ENCODE measurements at places on chromosomes 5 and 9.

- no peak for DNase-seq
These were observed 47.2 kb upstream of the AGXT2 start for GRCh38 chr5:35094948-35095347.

DNA sequence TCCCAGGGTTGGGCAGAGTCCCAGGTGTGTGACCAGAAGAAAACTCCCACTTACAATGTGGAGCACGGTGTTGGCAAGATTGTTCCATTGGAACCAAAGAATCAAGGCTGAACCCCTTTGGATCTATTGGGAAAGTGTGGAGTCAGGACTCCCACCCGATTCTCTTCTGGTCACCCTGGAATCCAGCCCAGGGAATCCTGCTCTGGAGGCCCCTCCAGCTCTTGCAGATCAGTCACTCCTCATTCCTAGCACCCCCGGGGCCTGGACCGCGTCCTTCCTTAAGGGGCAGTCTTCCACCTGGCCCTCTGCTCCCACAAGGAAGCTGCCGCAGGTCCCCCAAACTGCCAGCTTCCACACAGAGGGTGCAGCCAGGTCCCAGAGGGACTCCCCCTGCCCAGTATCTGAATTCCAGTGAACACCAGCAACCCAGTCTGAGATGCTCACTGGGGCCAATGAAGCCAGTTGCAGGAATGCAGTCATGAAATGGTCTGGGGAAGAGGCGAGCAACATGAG is 170.1 kb downstream of the GADD45G start:
- DNase-seq = no peak

GRCh38 chr9:104448036-104448435 is 56.0 kb upstream of the OR13F1 start:
- DNase-seq = no peak

DNA sequence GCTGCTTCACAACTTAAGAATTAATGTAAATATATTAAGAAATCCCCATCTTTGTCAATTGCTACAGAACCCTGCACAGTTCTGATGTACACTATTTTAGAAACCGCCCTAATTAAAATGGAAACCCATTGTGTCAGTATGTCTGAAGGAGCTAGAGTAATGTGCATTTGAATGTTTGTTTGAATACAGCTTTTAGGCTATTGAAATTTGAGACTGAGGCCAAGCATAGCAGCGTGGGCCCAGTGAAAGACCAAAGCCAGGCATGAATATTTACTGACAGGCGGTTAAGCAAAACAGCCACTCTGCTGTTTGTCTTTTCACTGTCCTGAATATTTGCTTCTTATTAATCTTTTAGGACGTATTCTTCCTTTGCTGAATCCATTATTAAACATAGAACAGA is 252.3 kb downstream of the IZUMO3 start:
- DNase-seq = no peak

DNA sequence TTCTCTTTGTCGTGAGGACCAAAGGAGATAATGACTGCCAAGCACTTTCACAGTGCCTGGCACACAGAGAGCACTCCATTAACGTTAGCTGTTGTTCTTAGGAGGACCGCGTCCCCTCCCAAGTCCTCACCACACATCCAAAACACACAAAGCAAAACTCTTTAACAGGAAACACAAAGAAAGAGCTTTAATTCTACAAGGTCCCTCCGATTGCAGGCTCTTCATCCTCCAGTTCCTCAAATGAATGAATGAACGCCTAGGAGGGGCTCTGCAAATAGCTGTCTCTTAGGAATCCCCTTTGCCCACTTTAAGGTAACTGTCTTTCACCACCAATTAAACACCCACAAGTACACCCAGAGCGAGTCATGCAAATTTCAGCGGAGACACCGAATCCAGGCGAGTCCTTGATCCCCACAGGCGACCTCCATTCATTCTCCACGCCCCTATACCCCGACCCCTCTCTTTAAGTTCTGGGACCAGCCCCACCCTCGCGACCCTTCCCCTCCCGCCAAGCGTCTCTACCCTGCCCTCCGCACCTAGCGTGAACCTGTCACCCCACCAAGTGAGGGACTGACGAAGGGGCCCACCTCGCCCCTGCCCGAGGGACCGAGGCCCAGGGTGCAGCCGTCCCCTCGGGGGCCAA is 644 bp downstream of the TSC1 start:
- no peak for DNase-seq

DNA sequence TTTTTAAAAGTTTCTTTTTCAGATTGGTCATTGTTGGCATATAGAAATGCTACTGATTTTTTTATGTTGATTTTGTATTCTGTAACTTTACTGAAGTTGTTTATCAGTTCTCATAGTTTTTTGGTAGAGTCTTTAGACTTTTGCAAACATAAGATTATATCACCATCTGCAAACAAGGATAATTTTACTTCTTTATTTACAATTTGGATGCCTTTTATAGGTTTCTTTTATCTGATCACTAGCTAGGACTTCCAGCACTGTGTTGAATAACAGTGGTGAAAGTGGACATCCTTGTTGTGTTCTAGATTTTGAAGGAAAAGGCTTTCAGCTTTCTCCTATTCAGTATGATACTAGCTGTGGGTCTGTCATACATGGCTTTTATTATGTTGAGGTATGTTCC is 170.3 kb downstream of the WDR70 start:
- DNase-seq = no peak

- DNase-seq = no peak
These were observed 53.2 kb upstream of the C5orf58 start for GRCh38 chr5:170179626-170180025.

- no peak for DNase-seq
These were observed 17.5 kb upstream of the ROPN1L start for GRCh38 chr5:10424124-10424731.

- DNase-seq = no peak
These were observed 3.2 kb downstream of the TNFAIP8 start for GRCh38 chr5:119358901-119359603.

GRCh38 chr9:126421567-126422428 is 95.2 kb downstream of the MVB12B start:
- DNase-seq = no peak

DNA sequence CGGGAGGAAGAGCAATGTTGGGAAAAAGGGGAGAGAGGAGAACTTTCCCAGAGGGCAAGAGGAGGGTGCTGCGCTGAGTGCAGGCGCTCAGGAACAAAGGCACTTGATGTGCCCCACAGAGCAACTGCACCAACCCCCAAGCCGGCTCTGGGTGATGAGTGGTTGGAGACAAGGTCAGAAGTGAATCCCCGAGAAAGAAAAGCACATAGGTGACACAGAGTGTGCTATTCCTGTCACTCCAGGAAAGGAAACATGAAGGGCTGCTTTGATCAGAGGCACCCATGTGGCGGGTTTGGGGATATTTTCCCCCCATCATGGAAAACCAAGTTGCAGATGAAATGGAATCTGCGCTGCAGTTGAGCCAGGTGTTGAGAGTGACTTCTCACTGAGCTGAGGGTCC is 20.7 kb upstream of the SLC25A48 start:
- DNase-seq = no peak

DNA sequence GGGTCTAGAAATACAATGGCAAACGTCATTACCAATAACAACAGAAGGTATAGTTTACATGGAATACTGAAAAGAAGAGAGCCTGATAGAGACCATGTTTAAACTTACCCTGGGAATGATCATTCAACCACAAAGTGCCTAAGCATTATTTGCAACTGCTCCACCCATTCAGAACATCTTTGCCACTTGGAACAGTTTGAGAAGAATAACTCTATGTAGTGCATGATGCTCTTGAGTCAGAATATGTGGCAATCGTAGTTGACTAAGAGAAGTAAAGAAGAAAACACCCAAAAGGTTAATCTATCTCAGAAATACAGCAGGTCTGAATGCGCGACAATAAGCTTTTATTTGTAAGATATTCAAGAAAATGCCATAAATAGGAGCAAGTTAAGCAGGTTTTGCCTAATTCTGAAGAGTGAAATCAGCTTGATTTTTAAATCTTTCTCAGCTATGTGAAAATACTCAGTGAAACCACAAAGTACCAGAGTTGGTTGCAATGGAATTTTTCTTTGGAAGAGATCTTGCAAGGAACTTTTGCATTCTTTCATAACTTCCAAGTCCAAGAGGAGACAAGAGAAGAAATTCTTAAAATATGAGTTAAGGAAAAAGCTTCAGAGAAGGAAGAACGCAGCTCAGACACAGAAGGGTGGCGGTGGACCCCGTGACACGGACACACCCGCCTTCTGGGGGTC is 64.3 kb downstream of the HABP4 start:
- no peak for DNase-seq

GRCh38 chr5:180041301-180042274 is 30.0 kb downstream of the RNF130 start:
- no peak for DNase-seq

- DNase-seq = no peak
These were observed 123.6 kb downstream of the C5orf15 start for GRCh38 chr5:133844836-133845235.

GRCh38 chr9:119083673-119084072 is 285.6 kb downstream of the BRINP1 start:
- DNase-seq = no peak

GRCh38 chr9:93595461-93595860 is 19.1 kb downstream of the PHF2 start:
- DNase-seq = no peak

- no peak for DNase-seq
These were observed 69.1 kb downstream of the C9orf85 start for GRCh38 chr9:71980266-71981190.

- no peak for DNase-seq
These were observed 219.3 kb downstream of the TSSK1B start for GRCh38 chr5:113215401-113216060.

All from stimulated activated CD4-positive, alpha-beta T cell treated with anti-CD3 and anti-CD28 coated beads, Interleukin-4, amount 100 ng/mL, for 24 hours (primary cell).